ENCODE measurements at places on chromosomes 16 and 17. TPM values are rescaled to one million over a fixed set of nuclear protein-coding genes. Genes with fewer than 3 reads are reported as not detected.

DNA sequence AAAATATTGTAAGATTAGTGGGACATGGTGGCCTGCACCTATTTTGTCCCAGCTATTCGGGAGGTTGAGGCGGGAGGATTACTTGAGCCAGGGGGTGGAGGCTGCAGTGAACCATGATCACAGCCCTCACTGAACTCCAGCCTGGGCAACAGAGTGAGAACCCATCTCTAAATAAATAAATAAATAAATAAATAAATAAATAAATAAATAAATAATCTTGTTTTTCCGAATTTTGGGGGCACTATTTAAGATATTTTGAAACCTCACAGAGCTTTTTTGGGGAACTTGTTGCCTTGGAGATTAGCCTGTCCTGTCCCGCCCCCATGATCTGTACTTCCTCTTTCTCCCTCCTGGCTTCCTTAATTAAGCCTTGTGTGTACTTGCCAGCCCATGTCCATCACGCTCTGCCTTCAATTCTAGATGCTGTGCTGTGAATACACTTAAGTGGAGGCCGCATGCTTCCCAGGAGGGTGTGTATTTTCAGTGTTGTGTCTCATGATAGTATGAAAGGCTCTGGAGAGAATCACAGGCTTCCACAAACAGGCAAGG lies 4.4 kb downstream of the LGALS9 start:
- H3K36me3 ChIP-seq = no peaks in the 10 kb centered on the region
- H3K4me3 ChIP-seq = no peak overlapping the region
- H3K27ac ChIP-seq = no peak overlapping the region
- no peaks in the 10 kb centered on the region for H3K27me3 ChIP-seq
- H3K4me1 ChIP-seq = no peaks in the 10 kb centered on the region

DNA sequence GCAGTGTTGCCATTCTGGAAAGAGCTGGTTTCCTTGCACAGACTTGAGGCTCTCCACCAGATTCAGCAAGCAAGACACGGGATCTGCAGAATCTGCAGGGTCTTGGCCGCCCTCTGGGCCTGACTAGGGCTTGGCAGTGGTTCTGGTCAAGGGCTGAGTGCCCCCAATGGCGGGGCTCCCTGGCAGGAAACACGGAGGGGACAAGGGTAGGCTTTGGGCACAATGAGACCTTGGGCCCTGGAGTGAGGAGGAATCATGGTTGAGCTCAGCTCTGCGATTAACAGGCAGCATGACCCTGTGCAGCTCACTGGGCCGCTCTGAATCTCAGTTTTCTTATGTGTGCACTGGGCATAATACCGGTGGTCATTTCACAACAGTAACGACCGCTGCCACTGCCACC lies 249.9 kb downstream of the GSG1L start:
- no peaks in the 10 kb centered on the region for H3K4me1 ChIP-seq
- H3K27me3 ChIP-seq = peaks cover 32% of the 10 kb centered on the region
- H3K27ac ChIP-seq = no peak overlapping the region
- no peaks in the 10 kb centered on the region for H3K36me3 ChIP-seq

HOXB6 gene
- 9.5 TPM for total RNA-seq

- H3K36me3 ChIP-seq = no peaks in the 10 kb centered on the region
- no peaks in the 10 kb centered on the region for H3K4me1 ChIP-seq
- DNase-seq = no peak
- no peak overlapping the region for H3K27ac ChIP-seq
These were observed 7.5 kb downstream of the FLOT2 start for GRCh38 chr17:28889996-28890395.

Data from PC-3 (cell line).